ENCODE measurements at places on chromosomes 1 and 21.

- DNase-seq = no peak
These were observed 22.6 kb downstream of the RPRD2 start for GRCh38 chr1:150386592-150386991.

GRCh38 chr21:41189150-41189745 lies 21.3 kb downstream of the BACE2 start:
- DNase-seq = no peak

GRCh38 chr1:224704107-224704735 lies 88.1 kb downstream of the CNIH3 start:
- DNase-seq = no peak

DNA sequence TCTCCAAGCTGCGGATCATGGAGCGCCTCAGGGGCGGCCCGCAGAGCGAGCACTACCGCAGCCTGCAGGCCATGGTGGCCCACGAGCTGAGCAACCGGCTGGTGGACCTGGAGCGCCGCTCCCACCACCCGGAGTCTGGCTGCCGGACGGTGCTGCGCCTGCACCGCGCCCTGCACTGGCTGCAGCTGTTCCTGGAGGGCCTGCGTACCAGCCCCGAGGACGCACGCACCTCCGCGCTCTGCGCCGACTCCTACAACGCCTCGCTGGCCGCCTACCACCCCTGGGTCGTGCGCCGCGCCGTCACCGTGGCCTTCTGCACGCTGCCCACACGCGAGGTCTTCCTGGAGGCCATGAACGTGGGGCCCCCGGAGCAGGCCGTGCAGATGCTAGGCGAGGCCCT lies 2.7 kb downstream of the CPTP start:
- no peak for DNase-seq

GRCh38 chr1:171256940-171257606 lies 8.8 kb downstream of the FMO1 start:
- DNase-seq = no peak

DNA sequence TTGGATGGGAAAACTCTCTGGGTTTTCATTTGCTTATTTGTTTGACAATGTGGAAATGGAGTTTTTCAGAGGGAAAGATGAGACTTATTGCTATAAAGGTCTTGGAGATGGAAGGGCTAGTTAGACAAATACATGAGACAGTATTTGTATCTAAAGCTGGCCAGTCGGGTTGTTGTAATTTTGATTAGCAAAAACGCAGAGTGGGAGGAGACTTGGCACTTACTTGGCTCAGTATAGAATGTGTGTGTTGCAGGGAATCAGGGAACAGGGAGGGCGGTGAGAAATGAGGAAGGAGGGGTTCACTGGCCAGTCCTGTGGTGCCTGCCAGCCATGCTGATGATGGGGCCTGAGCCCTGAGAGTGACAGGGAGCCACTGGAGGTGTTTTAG lies 6.0 kb upstream of the FOXE3 start:
- DNase-seq = no peak

DNA sequence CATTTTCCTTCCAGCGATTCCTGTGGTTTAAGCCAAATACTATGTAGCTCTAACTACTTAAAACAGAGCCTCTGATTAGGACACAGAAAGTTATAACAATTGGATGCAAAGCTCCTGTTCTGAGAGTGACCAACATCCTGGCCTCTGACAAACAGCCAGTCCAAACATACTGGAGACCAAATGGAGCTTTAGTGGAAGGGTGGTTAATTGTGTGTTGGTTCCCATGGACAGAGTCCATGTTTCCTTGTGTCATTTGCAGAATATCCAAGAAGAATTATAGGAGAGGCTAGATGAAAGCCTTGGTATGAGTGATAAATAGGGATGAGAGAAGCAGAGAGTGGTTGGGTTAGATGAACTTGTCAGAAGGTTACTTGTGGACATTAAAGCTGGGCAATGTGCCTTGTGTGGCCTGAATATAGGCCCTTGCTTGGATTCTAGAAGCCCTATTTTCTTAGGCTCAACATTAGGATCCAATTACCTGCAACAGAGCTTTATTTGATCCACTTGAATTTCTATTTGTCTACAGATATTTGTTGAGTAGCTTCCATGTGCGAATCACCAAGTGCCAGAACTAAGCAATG lies 180.5 kb upstream of the GORAB start:
- DNase-seq = no peak

DNA sequence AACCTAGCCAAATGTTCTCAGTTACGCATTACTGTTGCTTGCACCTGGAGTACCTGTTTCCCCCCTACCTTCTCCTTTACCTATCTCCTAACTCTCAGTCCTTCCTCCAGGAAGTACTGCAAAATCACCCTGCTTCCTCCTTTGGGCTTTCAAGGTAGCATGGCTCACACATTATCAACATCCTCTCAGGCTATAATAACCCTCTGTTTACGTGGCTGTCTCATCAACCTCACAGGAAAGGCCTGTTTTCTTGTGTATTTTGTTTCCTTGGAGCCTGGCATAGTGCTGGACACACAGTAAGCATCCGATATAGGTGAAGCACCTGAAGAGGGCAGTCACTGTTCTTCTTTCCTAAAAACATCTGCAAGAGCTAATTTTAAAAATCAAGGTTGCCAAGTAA lies 32.7 kb upstream of the ANGPTL7 start:
- DNase-seq = no peak

Data from GM19239 (cell line).